ENCODE measurements at places on chromosomes 3 and 15.

DNA sequence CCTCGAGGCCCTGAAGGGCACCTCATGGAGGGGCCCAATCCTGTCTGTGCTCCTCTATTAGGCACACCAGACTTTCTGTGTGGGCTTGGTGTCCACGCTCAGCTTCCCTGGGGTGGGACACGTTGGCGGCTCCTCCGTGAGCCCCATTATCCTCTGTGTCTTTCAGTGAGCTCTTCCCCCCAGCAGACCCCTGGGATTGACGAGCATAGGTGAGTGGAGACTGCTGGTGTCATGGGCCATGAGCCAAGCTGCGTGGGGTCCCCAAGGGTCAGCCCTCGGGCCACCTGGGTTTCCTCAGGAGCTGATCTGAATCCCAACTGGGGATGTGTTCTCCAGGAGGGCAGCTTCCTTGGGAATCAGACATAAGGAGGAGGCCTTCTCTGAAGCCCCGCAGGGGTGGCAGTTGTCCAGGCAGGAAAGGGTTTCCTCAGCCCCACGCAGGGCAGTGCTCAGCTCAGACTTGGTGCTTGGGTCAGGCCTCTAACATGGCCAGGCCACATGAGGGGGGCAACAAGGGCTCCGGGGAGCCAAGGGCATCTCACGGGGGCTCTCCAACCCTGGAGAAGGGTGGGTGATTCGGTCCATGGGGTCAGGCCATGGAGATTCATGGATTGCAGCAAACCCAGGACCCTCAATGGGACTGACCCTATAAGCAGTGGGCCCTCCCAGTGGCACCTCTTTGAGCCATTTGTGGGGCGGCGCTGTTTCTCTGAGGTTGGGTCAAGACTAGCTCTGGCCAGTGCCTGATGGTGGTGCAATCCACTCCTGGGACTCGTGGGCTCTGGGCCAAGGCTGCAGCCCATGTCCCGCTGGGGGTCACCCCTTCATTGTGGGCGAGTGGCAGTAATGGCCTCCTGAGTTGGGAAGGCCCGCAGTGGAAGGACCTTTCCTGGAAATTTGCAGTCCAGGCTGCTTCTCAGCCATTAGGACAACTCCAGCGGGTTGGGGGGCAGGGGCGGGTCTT lies 222.5 kb downstream of the SNRPN start:
- DNase-seq, result no peak

DNA sequence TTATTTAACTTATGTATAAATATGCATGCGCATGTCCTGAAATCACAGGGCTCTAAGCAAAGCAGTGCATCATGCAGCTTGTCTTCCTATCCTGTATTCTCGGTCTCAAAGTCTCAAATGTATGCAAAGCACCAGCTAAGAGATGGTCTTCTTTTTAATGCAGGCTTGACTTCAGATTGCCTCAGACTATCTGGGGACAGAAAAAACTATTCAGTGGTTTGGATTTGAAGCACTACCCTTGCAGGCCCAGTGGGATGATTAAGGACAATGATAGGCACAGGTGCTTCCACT lies 18.5 kb upstream of the NMNAT3 start:
- DNase-seq, result no peak

GRCh38 chr3:126023390-126023789 lies 54.4 kb downstream of the ROPN1B start:
- DNase-seq, result no peak

- DNase-seq, result no peak
Measured at GRCh38 chr3:131716007-131716406, 213.2 kb upstream of the MRPL3 start.

GRCh38 chr3:150308037-150308319 lies 100.1 kb upstream of the TSC22D2 start:
- DNase-seq, result no peak

All from NCI-H2107 (cell line).